ENCODE measurements at places on chromosomes 16 and 17.

DNA sequence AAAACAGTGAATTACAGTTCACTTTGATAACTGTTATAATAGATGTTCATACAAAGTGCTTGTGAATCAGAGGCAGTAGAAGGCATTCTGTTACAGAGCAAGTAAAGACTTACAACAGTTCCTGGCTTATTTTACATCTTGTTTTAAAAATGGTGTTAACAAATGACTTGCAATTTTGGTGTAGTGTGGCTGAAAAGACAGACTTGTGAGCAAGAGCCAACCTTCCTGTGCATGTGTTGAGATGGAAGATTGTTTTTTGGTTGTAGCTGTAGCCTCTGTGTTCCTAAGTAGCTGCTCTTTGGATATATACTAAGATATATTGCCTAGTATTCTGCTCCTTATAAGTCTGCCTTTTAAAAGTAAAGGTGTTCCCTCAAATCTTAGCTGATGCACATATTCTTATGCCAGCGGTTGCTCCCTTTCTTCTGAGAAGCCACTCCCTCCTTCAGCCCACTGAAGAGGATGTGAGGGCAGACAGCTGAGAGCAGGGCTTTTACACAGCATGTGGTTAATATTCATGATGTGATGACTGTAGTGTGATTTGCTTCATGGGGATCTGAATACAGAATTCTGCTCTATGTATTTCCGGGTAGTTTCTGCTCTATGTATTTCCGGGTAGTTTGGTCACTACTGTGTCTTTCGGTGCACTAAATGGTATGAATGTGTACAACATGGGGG is 182.3 kb downstream of the PHKB start:
- no peak for DNase-seq

GRCh38 chr16:72836985-72837384 is 210.9 kb downstream of the ZFHX3 start:
- no peak for DNase-seq

DNA sequence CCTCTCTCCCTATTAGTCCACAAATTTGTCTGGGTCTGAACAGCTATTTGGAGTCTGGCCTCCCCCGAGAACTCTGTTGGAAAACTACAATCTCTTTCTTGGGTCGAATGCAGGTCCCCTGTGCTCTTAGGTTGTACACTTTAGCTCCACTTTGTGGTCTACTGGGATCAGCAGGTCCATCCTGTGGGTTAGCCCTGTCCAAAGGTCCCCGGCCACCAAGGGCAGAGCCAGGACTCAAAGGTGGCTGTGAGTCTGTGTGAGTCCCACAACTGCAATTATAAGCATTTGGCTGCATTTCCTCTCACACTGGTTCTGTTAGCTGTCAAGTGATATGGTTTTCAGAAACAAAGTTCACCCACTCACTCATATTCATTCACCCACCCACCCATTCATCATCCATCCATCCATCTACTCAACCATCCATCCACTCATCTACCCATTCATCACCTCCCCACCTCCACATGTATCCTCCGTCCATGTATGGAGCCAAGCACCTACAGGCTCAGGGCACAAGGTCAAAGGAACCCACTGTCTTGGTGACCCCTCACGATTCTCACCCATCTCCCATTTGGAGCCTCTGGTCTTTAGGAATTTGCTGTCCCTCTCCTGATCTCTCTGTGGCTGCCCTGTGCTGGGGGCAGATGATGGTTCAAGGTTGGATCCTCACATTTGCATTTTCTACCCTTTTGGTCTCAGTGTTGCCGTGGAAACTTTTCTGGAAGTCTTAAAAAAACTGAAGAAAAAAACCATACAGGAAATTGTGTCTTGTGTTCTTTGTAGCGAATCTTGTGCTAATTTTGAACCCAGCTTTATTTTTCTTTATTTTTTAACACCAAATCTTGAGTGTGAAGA is 45.8 kb downstream of the IRF8 start:
- DNase-seq: no peak

DNA sequence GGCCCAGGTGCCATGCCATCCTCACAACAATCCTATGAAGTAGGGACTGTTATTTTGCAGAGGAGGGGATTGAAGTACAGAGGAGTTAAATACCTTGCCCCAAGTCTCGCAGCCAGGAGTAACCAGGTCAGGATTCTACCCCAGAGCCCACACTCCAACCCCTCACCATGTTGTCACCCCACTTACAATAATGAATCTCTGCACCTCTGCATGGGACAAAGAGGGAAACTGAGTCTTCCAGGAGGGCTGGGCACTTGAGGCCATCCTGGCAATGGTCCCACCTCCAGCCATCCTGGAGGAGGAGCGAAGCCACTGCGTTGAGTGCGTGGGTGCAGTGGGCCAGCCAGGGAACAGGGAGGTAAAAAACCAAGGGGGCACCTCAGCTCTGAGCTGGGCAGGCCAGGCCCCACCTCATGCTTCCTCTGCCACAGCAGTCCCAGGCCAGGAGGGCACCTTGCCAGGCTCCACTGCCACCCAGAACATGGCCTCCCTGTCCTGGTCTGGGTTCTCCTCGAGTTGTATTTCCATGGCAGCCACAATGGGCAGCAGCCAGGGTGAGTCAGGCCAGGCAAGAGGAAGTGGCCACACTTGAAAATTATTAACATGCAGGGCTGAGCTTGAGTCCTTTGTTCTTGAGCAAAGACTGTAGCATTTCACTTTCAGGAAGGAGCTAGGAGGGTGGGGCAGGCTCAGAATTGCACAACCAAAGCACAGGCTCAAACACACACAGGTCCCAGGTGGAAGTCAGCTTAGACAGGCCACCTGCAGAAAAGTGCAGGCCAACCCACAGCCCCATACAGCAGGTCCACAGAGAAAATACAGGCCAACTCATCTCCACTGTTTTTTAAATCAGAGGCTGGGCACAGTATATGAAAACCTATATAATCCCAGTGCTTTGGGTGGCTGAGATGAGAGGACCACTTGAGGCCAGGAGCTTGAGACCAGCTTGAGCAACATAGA is 52.1 kb downstream of the CUEDC1 start:
- DNase-seq: no peak

GRCh38 chr16:86630471-86630870 is 52.1 kb downstream of the FOXL1 start:
- no peak for DNase-seq

DNA sequence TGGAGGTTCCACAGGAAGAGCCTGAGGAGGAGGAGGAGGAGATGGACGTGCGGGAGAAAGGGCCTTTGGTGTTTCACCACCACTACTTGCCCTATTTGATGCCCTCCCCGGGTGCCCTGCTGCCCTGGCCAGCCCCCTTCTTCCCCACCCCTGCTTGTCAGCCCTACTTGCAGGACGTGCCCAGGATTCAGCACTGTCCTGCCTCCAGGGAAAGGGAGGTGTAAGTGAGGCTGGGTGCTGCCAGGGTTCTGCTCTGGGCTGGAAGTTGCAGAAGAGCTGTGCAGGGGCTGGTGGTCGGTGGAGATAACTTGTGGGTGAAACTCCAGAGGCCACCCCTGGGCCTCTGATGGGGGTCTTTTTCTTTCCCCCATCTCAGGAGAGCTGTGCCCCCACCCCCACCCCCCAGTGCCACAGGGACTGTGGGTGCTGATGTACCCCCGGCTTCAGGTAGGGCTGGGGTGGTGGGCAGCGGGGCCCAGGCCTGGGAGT is 3.0 kb downstream of the PRR29 start:
- DNase-seq: no peak

DNA sequence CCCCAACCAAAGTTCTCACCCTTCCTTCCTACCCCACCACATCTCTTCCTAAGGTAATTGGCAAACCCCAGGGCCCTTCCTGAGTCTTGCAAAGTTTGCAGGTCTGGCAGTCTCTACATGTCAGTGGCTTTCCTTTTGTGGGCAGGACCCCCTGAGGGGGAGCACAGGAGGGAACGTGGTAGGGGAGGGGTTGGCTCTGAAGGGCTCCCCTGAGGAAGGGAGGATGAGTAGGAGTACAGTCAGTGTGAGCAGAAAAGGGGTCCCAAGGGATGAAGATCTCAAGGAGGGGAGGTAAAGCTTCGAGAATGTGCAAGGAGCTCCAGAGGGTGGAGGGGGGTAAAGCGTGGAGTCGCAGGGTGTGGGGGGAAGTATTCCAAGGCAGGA is 206.9 kb downstream of the RAB11FIP4 start:
- DNase-seq: no peak

GRCh38 chr16:72246423-72246822 is 74.5 kb upstream of the PMFBP1 start:
- DNase-seq: no peak

- DNase-seq: no peak
Measured at GRCh38 chr17:40382251-40382650, 17.7 kb upstream of the GJD3 start.

- DNase-seq: no peak
Measured at GRCh38 chr17:8966926-8967325, 1.4 kb upstream of the PIK3R5 start.

GRCh38 chr17:31686495-31686894 is 172.5 kb downstream of the COPRS start:
- DNase-seq: no peak

DNA sequence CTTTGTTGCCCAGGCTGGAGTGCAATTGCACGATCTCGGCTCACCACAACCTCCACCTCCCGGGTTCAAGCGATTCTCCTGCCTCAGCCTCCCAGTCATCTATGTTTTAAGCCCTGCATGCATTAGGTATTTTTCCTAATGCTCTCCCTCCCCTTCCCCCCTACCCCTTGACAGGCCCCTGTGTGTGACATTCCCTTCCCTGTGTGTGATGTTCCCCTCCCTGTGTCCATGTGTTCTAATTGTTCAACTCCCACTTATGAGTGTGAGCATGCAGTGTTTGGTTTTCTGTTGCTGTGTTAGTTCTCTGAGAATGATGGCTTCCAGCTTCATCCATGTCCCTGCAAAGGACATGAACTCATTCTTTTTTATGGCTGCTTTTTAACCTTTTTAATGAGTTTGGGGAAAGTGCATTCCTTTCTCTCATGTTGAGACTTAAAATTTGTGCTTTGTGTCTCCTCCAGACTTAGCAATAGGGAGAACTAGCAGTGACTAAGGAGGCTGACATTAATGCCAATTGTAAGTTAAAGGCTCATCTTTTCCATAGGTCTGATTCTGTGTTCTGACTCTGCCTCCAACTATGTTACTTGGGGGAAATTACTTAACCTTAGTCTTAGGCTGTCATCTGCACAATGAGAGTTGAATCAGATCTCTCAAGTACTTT is 17.7 kb upstream of the PHAF1 start:
- no peak for DNase-seq

DNA sequence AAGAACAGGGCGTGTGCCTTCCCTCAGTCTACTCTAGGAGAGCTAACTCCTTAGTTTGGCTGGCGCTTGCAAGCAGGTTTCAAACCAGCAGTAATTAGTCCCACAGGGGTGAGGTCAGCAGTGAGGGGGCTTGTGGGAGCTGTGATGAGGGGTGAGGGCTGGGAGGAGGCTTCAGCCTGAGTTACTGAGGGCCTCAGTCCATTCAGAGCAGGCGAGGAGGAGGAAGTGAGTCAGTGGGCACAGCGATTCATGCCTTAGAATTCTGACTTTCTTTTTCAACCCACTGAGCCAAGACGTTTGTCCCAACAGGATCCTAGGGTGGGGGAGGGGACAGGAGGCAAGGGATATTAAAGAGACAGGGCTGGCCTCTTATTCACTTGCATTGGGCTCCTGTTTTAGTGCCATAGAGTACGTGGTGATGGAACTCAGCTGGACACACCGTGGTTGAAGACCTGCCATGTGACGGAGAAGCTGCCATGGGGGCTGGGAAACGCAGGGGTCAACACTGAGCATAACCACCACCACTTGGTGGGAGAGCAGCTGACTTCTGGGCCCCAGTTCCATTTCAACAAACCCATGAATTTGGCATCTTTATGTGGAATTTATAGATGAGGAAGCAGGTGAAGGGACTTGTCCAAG is 8.3 kb upstream of the ITGA3 start:
- no peak for DNase-seq

GRCh38 chr16:67024384-67025209 is 4.4 kb upstream of the CBFB start:
- DNase-seq: no peak

GRCh38 chr16:50861970-50862411 is 120.1 kb downstream of the CYLD start:
- no peak for DNase-seq

DNA sequence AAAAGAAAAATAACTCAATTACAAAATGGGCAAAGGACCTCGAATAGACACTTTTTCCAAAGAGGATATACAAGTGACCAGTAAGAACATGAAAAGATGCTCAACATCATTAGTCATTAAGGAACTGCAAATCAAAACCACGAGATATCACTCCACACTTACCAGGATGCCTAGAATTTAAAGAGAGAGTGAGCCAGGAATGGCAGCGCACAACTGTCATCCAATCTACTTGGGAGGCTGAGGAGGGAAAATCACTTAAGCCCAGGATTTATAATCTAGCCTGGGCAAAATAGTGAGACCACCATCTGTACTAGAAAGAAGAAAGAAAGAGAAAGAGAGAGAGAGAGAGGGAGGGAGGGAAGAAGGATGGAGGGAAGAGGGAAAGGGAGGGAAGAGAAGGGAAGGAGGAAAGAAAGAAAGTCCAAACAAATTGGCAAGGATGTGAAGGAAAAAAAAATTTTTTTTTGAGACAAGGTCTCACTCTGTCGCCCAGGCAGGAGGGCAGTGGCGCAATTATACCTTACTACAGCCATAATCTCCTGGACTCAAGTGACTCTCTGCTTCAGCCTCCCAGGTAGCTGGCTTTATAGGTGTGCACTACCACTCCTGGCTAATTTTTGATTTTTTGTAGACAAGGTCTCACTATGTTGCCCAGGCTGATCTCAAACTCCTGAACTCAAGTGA is 22.6 kb downstream of the TBX2 start:
- DNase-seq: no peak
